ENCODE measurements at places on chromosomes 5 and 9. TPM values are rescaled to one million over a fixed set of nuclear protein-coding genes. Genes with fewer than 3 reads are reported as not detected.

- DNase-seq: peak; percentile 15
Observed at GRCh38 chr5:61319388-61320146, 12.5 kb upstream of the ZSWIM6 start.

SCGB3A2 gene
- not detected for total RNA-seq

GRCh38 chr5:17727098-17727497, 92.8 kb downstream of the TAF11L14 start:
- no peak for DNase-seq

DNA sequence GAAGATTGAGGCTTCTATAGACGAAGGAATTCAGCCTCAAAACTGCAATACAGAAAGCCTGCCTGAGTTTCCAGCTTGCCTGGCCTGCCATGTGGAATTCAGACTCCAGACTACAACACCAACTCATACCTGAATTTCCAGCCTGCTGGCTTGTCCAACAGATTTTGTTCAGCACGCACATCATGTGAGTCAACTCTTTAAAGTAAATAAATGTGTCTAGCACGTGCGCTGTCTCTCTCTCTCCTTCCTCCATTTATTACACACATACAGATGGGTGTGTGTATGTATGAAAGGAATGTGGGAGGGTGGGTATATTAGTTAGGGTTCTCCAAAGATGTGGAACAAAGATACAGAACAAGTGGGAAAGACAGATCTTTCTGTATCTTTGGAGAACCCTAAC, 82.4 kb upstream of the TAS2R1 start:
- no peak for DNase-seq

IFNB1 gene
- total RNA-seq: not detected
